ENCODE measurements at places on chromosomes 6 and 20.

DNA sequence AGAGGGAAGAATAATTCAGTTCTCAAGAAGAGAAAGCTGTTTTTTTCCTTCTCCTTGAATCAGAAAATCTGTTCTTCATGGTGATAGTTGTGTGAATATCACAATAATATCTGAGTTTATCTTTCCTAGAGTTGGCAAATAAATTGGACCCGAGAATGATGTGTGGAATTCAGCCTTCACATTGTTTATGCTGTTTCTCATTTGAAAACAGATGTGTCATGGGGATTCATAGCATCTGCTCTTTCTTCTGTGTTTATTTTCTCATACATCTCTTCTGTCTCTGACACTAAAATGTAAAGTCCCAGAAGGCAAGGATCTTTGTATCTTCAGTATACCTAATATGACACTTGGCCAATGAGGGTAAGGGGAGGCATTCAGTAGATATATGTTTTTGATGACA, 103.6 kb upstream of the SGK1 start:
- DNase-seq, result no peak

- DNase-seq, result peak; percentile 4
Observed at GRCh38 chr6:2129182-2129621, 116.2 kb downstream of the GMDS start.

DNA sequence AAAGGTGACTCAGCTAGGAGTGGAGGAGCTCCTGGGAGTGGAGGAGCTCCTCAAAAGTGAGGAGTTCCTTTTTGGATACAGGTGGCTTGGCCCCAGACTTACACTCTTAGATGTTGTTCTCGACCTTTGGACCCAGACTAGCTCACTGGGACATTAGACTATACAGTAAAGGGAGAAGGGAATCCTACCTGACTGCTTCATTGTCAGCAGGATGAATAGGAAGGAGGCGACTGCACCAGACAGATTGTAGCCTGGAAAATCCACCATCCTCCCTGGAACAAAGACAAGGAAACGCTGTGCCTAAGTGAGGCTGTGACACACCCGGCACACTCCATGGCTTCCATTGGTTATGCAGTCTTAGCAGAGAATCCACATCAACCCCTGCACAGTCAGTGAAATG, at the start of gene BTNL2:
Gene BTNL2, minus strand, starts transcription at position 325 of the 400 bp plus-strand sequence. Its CDS starts 58 bp downstream, at position 267.
- DNase-seq, result no peak

GRCh38 chr20:41174782-41175181, 37.4 kb downstream of the PLCG1 start:
- DNase-seq, result no peak

GRCh38 chr6:52419809-52420667, at the start of gene EFHC1:
Gene EFHC1, plus strand, starts transcription at chr6:52420342. Its CDS starts 69 bp downstream, at chr6:52420411.
- peak; percentile 99 for DNase-seq

GRCh38 chr6:145270464-145270863, 464.9 kb downstream of the EPM2A start:
- no peak for DNase-seq

GRCh38 chr6:87431263-87431662, 23.5 kb downstream of the CFAP206 start:
- DNase-seq, result no peak

DNA sequence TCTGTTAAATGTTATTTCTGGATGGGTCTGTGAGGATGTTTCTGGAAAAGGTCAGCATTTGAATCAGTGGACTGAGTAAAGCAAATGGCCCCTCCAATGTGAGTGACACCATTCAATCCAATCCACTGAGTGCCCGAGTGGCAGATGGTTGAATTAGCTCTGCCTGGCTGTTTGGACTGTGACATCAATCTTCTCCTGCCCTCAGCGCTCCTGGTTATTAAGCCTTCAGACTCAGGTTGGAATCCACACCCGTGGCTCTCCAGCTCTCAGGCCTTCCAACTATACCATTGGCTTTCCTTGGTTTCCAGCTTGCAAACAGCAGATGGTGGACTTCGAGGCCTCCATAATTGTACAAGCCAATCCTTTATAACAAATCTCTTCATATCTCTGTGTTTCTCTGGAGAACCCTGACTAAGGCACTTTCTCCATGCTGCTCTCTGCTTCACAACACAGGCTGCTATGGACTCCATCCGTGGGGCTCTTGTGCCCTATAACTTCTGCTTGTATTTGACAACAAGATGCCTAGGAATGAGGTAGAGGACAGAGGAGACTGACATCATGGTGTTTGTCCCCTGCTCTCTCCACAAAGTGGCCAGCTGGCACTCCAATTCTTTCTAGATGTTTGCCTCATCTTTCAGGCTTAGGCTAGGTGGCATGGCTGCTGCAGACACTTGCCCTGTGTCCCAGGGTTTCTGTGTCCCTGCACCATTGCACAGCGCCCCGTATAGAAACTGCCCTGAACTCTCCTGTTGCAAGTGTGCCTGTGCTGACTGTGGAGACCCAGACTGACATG, 4.8 kb upstream of the CSTL1 start:
- no peak for DNase-seq

GRCh38 chr20:654417-654750, 1.4 kb upstream of the SRXN1 start:
- no peak for DNase-seq

GRCh38 chr6:154991207-154991606, 3.9 kb upstream of the TIAM2 start:
- no peak for DNase-seq

DNA sequence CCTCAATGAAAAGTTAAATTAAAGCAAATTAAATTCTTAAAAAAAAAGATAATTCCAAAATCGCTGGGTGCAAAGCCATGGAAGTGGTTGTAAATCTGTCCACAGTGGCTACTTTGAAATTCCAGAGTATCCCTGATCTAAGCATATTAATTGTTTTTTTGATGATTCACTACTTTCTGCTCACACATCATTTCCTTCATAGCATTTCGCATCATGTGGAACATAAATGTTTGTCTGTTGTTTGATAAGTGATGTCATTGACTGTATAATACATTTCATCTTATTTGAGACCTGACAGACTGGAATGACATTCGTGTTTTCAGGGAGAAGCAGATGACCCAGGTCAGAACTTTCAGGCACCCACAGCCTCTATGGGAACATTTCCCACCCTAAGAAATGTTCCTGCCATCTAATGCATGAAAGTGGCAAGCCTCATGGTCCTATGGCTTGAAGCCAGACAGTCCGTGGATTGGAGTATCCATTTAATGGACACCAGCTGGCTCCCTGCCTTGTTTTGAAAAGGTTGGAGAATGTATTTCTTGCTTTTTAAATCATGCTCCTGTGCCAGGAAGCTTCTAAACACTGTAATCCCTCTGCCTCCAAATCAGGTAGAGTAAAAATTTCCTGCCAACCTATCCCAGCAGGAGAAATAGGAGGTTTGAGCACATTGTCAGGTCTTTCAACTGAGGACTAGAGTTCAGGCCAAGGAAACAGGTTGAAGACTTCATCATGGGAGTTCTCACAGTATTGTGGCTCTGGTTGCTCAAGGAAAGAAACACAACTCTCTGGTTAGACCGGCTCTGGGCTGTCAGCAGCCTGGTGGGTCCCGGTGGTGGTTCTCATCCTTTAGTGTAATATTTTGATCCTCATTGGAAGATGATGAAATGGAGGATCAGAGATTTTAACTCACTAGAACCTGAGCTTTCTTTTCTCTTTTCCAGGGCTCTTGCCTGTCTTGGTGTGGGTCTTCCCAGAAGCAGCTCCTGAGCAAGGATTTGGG, 157.9 kb downstream of the SLC24A3 start:
- no peak for DNase-seq

DNA sequence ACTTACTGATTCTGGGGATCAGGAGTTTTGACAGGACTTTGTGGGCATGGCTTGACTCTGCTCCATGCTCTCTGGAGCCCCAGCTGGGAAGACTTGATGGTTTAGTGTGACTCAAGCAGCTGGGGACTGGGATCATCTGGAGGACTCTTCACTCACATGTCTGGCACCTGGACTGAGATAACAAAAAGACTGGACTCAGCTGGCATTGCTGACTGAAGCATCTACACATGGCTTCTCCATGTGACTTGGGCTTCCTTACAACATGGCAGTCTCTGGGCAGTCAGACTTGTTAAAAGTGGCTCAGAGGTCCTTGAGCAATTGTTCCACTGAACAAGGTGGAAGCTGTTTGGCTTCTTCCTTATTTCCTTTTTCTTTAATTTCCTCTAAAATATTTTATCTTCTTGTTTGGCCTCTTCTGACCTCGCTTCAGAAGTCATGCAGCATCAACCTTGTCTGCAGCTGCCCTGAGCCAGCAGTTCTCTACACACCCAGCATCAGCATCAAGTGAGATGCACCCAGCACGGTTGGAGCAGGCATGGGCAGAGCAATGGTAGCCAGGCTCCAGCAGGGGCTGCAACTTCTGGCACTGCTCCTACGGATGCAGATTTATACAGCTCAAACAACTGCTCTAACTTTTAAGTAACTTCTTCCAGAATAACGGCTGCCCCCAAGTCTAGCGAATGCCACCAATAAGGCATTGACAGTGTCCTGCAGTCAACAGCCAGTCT, 5.6 kb upstream of the HM13 start:
- DNase-seq, result no peak
